ENCODE measurements at places on chromosomes 2 and 18.

DNA sequence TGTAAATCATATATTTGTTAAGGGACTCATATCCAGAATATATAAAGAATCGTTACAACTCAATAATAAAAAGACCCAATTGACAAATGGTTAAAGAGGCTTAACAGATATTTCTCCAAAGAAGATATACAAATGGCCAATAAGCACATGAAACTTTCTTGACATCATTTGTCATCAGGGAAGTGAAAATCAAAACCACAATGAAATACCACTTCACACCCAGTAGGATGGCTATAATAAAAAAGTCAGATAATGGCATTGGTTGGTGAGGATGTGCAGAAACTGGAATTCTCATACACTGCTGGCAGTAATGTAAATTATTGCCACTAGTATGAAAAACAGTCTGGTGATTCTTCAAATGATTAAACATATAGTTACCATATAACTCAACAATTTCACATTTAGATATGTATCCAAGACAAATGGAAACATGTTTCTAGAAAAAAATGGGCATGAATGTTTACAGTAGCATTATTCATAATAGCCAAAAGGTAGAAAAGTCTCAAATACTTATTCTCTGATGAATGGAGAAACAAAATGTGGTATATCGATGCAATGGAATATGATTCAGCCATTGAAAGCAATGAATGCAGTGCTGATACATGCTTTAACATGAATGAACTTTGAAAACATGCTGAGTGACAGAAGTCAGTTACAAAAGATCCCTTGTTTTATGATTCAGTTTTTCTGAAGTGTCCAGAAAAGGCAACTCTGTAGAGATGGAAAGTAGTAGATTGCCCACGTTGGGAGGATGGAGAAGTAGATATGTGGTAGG, 304.6 kb upstream of the ZEB2 start:
- DNase-seq = no peak

DNA sequence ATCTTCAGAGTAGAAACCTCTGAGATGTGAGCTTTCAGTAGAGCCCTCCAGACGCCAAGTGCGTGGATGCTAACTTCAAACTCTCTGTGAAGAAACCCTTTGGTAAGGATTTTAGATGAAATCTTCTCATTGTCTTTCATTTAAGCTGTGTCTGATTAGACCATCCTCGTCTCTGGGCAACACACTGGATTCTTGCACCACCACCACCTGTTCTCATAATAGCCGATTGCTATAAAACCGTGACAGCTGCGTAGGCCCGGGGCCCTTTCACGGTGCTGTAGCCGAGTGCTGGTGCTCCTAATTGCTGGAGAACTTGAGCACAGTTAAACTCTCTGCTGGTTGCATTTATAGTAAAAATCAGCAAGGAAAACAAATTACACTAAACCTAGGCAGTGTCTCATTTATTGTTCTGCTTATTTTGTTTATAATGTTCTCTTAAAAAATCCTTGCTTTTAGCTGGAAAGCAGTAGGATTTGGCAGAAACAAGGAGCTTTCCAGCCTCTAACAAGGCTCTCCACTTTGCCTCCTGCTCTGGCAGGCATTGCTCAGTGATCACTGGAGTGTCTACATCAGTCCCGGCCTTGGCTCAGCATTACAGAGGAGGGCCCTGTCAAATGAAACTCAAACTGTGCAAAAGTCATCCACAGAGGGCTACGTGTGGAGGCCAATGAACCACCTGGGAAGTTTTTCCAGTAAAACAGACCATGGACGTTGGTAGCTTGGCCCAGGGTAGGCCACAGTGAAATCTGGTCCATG, 40.9 kb upstream of the MBP start:
- no peak for DNase-seq

- no peak for DNase-seq
Measured at GRCh38 chr2:61543062-61543461, 4.9 kb upstream of the XPO1 start.

DNA sequence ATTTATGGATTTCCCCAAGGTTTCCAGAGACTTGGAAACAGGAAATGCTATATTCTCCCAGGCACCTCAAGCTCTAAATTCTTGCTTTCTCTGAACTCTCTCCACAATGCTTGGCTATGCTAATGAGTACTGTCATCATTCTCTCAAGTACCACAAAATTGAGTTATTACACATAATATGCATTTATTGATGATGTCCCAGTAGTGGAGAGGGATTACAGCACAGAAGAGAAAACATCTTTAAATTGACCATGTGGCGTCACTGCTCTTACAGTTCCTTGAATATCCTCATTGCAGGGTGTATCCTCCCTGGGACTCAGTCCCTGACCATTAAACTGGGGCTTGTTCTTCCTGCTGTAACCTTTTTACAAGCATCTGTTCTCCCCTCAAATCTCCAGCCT, 681.1 kb upstream of the FANCL start:
- DNase-seq = no peak

DNA sequence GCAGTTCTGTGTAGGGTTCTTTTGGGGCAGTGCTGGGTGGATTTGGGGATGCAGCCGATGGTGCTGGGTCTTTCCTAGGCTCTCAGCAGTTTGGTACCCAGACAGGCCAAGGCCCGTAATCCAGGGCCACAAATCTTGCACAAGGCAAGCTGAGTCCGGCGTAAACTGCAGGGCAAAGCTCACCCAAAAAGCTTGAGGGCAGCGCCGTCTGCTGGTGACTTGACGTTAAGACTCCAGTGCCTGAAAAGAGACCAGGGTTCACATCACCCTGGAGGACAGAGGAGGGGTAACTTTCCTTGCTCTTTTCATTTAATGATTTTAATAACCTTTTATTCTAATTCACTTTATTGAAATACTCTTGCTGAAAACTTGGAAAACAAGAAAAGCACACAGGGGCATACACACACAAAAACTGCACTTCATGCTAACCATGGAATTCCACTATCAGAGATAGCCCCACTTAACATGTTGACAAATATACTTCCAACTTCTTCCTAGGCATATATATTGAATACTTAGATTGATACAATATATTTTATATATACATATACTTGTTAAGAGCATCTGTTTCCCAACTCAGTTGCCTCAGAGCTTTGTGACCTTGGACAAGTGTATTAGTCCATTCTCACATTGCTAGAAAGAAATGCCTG, 38.9 kb downstream of the CNGA3 start:
- DNase-seq = peak; percentile 41

DNA sequence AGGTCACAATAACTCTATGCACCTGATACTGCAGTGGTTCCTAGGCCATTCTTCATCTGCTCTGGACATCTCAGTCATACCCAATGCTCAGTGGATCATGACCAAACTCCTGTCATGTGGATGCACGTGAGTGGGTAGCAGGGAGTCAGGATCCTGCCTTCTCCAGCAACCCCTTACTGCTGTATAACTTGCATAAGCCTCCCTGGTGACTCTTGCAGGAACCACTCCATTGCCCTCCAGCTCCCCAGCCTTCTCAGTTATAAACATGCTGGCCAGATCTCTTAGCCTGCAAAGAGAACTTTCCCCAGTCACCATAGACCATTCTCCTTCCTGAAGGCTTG, 98.6 kb upstream of the ZNF397 start:
- no peak for DNase-seq

- DNase-seq = no peak
Measured at GRCh38 chr2:492178-492577, 185.0 kb downstream of the TMEM18 start.

DNA sequence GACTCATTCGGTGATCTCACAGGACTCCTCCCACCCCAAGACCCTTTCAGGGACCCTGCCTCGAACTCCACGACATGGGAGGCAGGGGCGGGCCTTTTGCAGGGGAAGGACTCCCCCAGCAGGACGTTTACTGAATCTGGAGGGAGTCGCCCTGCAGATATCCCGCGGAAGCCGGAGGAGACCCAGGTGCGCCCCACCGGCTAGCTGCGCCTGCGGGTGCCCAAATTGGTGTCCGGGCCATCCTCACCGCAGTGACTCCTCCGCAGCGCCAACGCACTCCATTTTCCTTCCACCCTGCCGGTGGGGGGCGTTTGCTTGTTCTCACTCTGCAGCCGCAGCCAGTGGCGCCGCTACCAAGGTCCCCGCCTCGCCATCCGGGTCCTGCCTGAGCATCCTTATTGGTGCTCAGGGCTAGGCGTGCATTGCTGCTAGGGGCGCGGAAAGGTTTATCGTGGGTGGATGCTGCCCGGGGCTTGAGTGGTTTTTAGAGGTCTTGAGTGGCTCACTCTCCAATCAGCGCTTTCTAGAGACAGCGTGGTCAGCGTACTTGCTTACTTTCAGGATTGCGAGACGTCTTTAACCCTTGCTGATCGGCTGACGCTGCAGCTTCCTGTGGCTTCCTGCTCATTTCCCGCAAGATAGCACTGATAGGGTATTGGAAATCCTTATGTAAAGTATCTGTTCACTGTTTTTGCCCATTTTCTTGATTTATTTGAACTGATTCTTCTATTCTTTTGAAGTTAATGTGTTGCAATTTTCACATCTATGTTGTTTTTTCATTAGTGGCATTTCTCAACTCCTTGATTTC, 81.4 kb downstream of the BIN1 start:
- DNase-seq = peak; percentile 57

DNA sequence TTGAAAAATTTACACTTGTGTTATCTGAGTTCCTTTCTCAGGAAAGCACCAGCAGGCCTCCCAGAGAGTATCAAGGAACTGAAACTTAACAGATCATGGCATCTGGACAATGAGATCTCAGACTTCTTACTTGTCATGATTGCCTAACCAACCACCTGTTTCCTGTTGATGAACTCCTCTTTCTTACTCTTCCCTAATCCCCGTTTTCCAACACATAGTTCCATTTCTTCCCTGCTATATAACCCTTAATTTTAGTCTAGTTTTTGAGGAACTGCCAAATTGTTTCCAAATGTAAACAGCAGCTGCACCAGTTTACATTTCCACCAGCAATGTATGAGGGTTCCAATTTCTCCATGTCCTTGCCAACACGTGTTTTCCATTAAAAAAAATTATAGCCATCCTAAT, 6.1 kb upstream of the FAM171B start:
- DNase-seq = no peak

DNA sequence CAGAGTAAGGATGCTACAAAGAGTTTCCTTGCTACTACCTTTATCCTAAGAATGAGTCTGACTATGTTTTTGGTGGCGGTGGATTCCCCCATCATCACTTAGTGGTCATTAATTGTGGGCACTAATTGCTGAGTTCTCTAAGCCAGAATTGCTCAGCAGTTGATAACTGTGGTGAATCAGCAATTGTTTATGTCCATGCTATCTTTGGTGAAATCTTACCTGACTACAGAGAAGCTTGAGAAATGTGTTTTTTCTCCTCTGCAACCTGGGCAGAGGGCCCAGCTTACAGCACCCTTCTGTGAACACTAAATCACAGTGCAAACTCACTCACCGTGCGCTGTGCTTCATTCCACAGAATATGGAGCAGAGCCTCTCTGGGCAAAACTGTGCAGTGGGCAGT, 683.6 kb downstream of the CNTNAP5 start:
- DNase-seq = no peak

GRCh38 chr18:61569176-61569892, 236.1 kb downstream of the CDH20 start:
- no peak for DNase-seq

DNA sequence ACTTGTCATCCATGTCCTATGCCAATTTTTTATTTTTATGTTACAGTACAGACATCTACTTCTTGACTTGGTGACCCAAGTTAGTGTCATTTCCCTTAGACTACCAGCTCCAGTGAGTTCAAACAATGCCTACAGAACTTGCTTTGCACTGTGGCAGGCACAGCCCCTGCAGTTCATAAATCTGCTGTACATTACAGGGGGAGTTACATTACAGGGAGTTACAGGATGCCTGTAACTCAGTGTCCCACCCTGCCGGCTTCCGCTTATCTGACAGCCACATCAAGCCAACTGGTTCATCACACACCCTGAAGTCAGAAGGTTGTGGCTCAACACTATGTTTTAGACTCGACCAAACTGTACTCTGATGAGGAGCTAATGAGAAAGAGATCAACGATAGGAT, 7.8 kb upstream of the NPAS2 start:
- no peak for DNase-seq

GRCh38 chr2:239065962-239066361, 218.1 kb downstream of the TWIST2 start:
- DNase-seq = no peak
